ENCODE measurements at places on chromosomes 2 and 18. TPM values are rescaled to one million over a fixed set of nuclear protein-coding genes. Genes with fewer than 3 reads are reported as not detected.

The SSB gene
- 134 TPM for total RNA-seq

The UGT1A8 gene
- total RNA-seq: not detected

The DYNAP gene
- total RNA-seq: not detected

The ZNF519 gene
- 2.5 TPM for total RNA-seq

The RESP18 gene
- total RNA-seq: not detected

The ST6GAL2 gene
- not detected for total RNA-seq

The C1GALT1C1L gene
- not detected for total RNA-seq

The TTC31 gene
- 18.9 TPM for total RNA-seq

The REG3A gene
- total RNA-seq: not detected

DNA sequence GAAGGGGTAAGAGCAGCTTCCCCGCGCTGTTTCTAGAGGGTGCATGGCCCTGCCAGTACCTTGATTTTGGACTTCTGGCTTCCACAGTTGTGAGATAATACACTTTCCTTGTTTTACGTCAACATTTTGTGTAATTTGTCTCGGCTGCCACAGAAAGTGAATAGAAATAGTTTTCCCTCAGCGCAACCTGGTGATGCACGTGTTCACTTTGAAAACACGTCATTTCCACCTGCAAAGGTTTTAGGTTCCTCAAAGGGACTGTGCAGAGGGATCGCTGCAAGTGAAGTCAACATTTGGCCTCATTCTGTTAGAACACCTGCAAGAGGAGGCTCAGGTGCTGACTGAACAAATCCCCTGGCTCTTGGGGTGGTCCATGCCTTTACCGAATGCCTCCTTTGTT is 71.7 kb downstream of the LONRF2 start:
- DNase-seq: no peak

DNA sequence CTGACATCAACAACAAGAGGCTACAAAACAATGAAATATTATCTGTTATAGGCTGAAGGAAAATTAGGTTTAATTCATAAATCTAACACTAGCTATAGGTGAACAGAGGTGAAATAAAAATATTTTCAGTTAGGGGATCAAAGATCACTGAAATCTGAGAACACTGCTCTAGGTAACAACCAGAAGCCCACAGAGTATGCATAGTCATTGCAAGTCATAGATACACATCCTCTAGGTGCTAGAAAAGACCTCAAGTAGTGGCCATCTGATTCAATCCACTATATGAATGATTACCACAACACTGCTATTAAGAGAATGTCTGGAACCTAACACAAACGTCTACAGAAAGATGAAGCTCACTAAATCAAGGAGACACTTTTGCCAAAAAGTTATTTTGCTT is 264.6 kb upstream of the CYP26B1 start:
- DNase-seq: no peak

DNA sequence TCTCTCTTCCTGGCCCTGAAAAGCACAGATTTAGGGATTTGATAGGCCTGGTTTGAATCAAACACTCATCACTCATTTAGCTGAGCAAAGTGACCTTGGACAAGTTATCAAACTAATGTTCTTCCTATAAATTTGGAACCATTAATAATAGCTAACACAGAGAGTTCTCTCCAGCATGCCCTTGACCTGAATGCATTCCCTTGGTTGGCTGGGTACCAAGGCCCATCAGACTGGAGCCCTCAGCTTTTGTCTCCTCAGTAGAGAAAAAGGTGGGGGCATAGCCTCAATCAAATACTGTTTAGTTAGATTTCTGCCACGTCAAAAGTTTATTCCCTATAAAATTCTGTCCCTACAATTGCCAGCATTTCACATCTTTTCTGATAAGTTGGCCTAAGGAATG is 13.8 kb upstream of the MRPL19 start:
- DNase-seq: no peak

- DNase-seq: no peak
Observed at GRCh38 chr2:20433946-20434553, 12.8 kb upstream of the RHOB start.

- DNase-seq: peak; percentile 25
Observed at GRCh38 chr2:26400723-26401122, 997 bp upstream of the DRC1 start.

- no peak for DNase-seq
Observed at GRCh38 chr2:239871481-239872435, 153.4 kb downstream of the NDUFA10 start.

- DNase-seq: no peak
Observed at GRCh38 chr2:170216428-170216827, 38.5 kb downstream of the MYO3B start.

DNA sequence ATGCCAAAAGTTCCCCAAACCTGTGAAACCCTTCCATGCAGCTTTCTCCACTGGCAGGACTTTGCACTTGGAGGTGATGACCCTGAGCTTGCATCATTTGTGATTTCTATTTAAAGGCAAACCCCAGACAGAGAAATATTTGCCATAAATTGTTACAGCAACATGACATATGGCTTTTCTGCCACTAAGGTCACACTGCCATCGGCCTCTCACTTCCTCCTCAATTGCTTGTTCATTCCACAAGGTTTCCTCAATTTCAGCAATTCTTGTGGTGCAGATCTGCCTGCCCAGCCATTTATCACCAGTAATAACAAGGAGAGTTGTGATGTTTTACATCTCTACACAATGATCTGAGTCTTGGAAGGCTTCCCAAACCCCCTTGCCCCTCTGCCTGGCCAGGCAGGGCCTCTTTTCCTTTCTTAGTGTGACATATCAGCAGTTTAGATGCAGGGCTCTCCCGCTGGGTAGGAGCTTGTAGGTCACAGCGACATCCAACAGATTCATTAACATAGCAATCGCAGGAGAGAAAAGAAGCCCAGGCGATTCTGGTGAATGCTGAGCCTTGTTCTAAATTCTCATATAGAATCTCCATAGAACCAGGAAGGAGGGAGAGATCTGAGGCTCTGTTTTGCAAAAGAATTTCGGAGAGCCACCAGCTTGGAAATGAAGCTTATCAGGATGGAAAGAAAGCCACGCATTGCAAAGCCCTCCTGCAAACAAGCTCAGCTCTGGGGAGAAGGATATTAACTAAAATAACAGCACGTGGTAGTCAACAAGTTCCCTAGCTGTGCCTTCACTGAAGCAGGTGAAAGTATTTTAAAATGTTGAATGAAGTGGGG is 46.7 kb upstream of the ITGA6 start:
- no peak for DNase-seq

GRCh38 chr2:202841090-202841867 is 30.3 kb downstream of the ICA1L start:
- DNase-seq: no peak

- no peak for DNase-seq
Observed at GRCh38 chr2:88680266-88680902, 11.1 kb upstream of the RPIA start.

DNA sequence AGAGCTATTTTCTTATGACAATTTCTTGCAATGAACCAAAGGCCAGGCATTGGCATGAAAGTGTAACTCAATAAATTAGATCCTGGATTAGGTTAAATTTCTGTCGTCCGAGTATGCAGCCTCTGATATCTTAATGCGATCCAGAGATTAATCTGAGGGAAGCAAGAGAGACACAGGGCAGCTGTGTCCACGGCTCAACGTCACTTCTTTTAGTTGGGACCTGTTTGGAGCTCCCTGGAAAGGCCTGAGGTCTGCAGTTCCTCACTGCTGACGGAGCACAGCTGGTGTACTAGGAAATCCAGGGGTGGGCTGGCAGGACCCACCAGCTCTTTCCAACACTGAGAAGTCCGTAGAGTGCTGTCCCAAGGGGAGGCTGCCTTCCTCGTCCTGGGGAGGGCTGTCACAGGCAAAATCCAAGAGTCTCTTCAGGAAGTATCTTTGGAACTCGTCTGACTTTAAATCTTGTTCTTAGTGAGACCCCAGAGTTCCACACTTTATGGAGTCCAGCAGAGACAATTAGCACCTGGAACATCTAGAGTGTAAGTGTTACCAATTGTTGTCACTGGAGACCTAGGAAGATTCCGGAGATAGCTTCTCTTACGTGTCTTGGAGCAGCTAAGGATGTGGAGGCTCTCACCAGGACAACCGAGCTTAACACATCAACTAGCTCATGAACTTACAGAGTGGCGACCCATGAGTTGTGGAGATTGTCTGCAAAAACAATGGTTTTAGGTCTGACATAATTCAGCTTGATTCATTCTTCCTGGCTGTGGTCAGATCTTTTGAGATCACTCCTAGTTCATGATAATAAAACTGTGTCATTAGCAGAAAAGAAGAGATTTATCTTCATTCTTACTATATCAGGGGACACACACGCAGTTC is 173.7 kb downstream of the ACKR3 start:
- DNase-seq: peak; percentile 40

DNA sequence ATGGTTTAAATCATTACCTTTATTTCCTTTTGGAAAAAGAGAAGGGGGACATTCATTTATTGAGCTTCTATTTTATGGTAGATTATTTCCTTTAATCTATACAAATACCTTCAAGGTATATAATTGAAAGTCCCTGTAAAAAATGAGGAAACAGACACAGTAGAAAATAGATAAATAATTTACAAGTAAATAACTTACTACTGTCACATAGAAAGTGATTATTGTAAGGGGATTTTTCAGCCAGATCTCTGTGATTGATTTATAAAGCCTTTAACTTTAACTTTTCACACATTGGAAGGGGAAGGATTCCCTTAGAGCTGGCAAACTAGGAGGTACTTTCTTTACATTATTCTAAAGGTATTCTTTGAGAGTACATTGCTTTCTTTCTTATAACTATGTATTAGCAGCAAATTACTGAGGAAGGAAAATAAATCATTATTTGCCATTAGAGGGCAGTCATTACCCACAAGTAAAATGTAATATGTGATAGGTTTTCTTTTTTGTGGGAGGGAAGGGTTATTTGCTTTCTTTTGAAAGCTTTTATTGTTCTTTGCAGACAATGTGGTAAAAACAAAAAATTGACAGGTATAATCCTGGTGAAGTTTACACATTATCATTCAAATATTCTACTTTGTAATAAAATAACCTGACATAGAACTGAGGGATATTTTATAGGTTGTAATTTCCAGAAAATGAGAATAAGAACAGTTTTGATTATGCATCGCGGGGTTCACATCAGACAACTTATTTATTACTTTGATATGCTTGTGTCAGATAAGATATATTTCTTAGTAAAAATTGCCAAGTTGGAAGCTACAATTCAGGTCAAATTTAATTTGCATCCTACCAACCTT is 24.8 kb upstream of the RPE start:
- peak; percentile 45 for DNase-seq

- no peak for DNase-seq
Observed at GRCh38 chr18:7572822-7573221, 5.7 kb downstream of the PTPRM start.

- no peak for DNase-seq
Observed at GRCh38 chr2:171522788-171523087, 464 bp downstream of the CYBRD1 start.

DNA sequence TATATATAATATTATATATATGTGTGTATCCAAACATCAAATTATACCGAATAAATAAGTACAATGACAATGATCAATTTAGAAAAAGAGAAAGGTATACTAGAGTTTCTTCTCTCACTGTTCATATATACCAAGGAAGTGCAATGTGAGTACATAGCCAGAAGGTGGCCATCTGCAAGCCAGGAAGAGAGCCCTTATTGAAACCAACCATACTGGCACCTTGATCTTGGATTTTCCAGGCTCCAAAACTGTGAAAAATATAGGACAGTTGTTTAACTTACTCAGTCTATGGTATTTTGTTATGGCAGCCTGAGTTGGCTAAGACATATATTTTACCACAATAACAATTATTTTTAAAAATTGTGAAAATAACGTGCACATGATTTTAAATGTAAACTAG is 1490.2 kb upstream of the SLC39A10 start:
- DNase-seq: peak; percentile 44

DNA sequence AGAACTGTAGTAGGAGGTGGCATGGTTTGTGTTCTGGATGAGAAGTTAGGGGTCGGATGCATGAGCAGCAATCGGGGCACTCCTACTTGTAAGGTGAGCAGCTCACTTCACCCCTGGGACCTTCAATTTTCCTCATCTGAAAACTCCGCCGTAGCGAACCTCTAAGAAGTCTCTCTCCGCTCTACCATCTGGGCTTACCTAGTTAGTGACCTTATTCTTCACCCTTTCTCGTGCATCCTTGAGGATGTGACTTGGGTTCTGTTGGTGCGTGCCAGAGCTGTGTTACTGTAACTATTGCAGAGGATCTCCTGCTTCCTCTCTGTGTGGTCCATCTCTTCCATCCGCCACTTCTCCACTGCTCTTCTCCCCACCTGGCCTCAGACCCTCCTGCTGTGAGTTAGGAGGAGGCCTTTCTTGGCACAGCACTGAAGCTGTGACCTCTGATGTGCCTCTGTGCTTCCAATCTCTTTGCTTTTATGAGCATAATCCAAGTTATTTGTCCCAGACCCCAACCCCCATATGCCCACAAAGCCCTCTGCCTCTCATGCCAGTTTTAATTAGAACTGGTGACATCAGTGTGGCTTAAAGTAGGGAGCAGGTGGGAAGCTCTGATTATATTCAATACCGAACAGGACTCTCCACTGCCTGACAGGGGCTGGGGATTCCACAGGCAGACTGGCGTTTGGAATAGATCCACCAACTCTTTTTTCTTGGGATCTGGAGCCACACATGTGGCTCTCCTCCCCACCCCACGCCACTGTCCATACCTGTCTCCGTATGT is 178.4 kb downstream of the BCL2 start:
- DNase-seq: peak; percentile 61

- DNase-seq: no peak
Observed at GRCh38 chr2:158134655-158135054, 33.0 kb downstream of the UPP2 start.

GRCh38 chr2:183948861-183949260 is 649.5 kb upstream of the ZNF804A start:
- DNase-seq: no peak

GRCh38 chr18:71808616-71809015 is 735.5 kb downstream of the CBLN2 start:
- no peak for DNase-seq

DNA sequence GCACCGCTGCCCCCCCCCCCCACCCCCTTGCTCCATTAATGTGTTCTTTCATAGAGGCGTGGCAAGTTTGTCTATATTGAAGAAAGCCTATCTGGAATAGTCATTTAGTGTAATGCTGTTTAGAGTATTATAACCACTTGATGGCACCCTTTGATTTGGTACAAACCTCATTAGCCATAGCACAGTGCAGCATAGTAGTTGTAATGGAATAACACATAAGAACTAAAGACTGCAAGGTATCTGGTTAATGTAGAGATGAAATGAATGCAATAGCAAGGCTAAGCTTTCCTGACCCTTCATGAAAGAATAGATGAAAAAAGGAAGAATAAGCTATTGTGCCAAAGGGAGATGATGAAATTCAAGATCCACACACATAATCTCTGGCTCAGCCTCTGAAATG is 81.9 kb downstream of the EHBP1 start:
- DNase-seq: peak; percentile 47

GRCh38 chr2:44897406-44897805 is 44.1 kb upstream of the SIX3 start:
- peak; percentile 2 for DNase-seq
